Non-pigmented ciliary epithelial cell (primary cell): ENCODE measurements at places on chromosomes 11 and 22.

DNA sequence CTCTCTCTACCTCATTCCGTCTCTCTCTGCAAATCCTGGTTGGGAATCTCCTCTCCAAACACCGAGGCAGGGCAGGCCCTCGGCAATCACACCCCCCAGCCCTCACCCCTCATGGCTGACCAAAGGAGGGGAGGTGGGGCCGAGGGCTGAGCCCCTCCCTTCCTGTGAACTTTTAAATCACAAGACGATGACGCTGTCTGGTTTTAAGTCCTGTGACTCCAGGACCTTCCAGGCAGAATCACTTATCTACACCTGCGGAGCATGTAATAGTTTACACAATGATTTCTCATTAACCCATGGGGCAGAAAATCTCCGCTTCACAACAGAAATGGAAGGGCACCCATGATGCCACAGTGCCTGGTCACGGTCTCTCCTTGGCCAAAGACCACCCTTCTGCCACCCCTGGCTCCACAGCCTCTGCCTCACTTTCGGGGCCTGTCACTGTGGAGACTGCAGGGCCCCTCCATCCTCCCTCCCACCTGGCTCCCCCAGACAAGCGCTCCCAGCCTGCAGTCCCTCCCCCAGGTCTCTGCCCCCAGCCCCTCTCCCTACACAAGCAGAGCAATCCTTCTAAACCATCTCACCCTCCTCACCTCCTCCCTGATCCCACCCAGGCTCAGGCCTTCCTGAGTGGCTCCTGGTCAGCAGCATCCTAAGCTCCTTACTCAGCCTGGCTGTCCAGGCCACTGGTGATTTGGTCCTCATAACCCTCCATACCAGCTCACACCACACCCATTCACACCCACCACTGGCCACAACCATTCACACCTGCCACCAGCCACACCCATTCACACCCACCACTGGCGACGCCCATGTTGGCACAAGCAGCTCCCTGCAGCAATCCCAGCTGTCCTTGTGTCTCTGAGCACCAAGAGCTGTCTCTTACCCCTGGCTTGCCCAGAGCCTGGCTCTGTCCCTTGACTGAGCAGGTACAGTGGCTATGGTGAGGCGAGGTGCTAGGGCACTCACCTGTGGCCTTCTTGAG is 30.7 kb upstream of the ARFGAP3 start:
- no peak for DNase-seq

DNA sequence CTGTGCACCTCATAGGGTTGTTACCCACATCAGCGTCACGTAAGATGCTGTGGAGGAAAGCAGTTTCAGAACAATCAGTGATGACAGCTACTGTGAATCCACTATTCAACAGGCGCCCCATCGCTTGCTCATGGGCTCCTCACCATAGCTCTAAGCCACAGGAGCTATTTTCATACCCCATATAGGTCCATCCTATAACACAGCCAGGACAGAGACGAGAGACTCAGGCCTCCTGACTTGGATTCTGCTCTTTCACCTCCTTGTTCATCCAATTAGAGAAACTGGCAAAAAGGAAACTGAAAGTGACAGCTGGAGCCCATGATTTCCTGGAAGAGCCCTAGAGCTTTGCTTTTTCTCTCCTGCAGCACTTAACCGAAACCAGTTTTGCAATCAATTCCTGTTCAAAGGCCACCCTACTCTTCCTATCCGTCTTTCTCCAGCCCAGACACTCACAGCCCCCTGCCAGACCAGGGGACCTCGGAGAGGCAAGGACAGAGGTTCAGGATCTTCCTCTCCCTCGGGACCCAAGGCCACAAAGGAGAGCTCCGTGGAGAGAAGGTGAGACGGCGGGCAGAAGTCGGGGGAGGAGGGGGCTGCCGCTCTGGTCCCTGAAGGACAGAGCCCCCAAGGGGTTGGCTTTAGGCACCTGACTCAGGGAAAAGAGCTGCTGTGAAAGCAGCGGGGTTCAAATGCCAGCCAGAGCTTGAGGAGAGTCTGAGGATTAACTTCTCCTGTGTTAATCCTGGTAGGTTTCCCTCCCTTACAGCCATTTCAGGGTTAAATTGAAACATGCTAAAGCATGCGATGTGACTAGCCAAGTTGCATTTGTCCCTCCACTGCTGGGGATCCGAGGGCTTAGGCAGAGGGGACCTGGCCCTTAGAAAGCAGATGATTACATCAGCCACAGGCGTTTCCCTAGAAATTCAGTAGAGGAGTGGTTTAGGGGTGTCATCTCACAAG is at the start of gene APOL6:
APOL6 (plus strand) TSS at position 381 of the 960 bp plus-strand sequence. CDS start 7,980 bp downstream, outside the sequence.
- peak; percentile 27 for DNase-seq

DNA sequence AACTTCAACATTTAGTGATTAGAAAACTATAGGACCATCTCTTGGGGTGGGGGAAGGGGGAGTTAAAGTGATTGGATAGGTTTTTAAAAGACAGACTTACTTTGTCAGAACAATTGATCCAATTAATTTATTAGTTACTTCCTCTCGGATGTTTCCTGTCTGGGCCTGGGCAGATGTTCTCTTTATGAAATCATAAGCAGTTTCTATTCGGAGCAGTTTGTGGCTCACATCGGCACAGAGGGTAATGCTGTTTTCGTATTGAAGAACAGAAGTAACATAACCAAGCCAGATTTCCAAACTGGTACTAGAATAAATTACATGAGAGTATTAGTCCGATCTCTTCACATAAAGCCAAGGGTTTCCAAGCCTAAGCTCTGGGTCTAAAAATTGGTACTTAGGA is 20.6 kb downstream of the PIWIL3 start:
- no peak for DNase-seq

DNA sequence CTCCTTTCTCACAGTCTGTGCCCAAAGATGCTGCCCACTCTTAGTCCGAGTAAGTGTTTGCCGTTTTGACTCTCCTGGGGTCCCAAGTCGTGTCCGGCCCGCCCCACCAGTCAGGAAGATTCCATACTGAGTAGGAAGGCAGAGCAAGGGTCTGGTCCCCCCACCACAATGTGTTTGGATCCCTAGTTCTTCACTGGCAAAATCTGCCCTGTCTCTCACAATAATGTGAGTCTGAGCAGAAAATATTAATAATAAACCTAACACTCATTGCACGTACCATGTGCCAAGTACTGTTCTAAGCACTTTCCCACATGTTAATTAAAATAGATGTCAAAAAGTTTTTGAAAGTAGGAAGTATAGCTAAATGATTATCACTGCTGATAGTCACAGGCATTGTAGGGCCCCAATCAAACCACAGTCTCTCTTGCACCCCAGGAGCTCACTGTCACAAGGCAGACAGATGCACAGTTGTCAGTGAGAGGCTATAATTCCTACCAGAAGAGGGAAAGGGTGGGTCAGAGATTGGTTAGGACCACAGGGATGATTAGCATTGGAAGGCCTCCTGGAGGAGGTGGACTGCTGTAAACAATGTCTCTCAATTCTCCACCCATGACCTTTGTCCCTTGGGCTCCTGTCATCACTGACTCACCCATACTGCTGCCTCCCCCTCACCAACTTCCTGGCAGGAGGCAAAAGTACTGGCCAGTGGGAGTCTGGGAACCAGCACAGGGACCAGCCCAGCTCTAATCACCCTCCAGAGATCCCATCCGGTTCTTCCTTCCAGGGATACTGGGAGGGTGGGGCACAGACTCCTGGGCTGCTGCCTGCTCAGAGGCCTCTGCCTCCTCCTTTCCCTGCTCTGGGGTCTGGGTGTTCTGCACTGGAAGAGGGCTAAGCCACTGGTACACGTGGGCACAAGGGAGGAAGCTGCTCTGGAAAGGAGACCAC is 1.0 kb upstream of the POLD4 start:
- DNase-seq, result peak; percentile 88

DNA sequence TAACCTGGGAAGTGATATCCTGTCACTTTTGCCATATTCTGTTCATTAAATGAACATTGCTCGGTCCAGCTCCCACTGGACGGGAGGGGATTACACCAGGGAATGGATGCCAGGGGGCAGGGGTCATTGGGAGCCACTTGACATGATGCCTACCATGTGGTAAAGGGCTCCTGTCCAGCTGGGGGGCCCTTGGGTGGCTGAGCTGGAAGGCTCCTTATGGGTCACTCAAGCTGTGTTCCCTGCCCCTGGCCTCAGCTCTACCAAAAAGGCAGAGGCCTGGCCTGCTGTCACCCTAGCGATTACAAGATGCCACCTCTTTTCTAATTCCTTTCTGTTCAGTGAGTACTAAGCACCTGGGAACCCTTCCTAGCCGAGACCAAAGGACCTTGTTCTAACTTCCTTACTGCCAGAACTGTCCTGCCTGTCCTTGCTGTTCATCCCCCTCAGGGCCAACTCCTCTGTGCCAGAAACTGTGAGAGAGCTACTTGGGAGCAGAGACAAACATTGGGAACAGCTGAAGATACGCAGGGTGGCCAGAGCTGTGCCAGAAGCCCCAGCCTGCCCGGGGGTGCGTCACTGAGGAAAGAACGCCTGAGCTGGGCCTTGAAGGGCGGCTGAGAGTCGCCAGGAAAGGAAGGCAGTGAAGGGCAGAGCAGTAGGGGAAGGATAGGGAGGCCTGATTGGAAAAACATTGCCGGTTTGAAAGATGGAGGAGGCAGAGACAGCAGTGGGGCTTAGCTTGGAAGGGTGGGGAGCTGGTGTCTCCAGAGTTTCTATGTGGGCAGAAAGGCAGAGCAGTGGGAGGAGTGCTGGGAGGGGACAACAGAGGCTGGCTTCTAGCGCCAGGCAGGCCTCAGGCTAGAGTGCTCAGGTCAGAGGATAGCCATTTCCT is 12.7 kb upstream of the UVRAG start:
- DNase-seq, result no peak

GRCh38 chr11:123056835-123057491 is 5.0 kb downstream of the HSPA8 start:
- no peak for DNase-seq

DNA sequence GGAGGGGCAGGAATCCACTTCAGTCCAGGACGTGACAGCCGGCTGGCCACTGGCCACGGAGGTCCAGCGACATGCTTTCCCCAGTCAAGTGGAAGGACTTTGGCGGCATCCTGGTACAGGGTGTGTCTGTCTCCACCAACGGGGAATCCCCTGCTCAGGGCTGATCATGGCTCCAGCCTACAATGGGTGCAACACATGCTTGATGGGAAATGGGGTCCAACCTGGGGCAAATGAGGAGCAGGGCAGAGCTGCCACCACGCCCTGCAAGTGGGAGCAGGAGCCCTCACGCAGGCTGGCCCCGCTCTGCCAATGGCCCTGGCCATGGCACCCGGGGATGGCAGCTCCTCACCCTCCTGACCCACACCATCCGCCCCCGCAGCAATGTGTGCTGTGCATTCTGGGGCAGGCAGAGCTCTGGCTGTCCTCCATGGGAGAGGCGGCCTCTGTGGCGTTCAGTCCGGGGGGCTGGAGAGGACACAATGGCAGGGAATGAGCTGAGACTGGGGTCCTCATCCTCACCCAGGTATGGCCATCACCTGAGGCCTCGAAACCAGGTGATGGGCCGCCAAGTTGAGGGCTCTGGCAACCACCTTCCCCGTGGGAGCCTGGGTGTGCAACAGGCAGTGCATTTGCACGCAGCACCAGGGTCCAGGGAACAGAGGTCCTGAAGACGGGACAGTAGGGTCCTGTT is 5.8 kb upstream of the SEPTIN5 start:
- no peak for DNase-seq

GRCh38 chr11:118436639-118437207 is 431 bp downstream of the KMT2A start:
- DNase-seq, result no peak

DNA sequence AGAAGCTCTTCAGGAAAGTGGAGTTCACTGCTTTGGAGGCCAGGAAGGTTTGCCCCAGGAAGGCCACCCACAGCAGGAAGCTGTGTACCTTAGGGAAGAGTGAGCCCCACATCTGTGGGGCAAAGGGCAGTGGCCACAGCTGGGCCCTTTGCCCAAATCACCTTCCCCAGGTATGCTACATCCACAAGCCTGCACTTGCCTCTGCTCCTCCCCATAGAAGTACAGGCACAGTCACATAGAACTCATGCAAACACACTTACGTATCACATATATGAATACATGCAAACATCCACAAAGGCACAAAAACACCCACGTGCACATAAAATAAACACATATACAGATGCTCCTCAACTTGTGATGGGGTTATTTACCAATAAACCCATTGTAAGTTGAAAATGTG is 2.1 kb downstream of the TRIM29 start:
- DNase-seq, result no peak

DNA sequence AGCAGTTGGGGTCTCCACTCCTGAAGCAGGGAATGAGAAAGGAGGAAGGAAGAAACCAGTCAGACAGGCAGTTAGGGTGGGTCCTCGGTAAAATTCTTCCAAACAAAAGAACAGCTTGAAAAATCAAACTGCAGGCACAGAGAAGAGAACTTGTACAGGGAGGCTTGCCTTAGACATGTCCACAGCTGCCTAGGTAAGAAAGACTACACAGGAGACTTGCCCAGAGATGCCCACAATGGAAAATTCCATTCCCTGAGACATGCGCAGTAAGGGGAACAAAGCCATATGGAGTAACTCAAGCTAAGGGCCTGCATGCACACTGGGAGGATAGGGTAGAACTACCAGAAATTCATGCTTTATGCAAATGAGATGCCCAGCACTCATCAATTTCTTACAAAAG is 9.8 kb downstream of the KCNJ11 start:
- DNase-seq, result no peak

GRCh38 chr11:75802913-75803820 is 11.8 kb upstream of the UVRAG start:
- no peak for DNase-seq

- no peak for DNase-seq
Measured at GRCh38 chr11:6248248-6248647, 9.4 kb downstream of the CNGA4 start.

- DNase-seq, result no peak
Measured at GRCh38 chr22:48979482-48979881, 848.2 kb downstream of the BRD1 start.

GRCh38 chr11:65067446-65067845 is 9.1 kb upstream of the NAALADL1 start:
- DNase-seq, result no peak

DNA sequence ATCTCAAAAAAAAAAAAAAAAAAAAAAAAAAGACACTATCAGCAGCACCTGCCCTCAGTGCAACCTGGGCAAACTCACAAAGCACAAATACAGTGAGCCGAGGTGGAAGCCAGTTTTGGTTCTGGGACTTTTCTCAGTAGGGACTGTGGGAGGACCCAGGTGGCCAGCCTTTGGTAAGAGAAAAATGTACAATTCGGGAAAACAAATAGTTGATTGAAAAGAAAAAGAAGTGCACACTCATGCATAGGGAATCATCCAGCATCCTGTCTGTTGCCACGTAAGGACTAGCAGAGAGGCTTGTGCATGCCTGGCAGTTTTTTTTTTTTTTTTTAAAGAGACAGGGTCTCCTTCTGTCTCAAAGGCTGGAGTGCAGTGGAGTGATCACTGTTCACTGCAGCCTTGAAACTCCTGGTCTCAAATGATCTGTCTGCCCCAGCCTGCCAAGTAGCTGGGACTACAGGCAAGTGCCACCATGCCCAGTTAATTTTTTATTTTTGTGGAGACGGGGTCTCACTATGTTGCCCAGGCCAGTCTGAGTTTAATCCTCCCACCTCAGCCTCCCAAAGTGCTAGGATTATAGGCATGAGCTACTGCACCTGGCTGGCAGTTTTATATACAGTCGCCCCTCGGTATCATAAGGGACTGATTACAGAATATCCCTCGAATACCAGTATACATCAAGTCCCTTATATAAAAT is 36.7 kb downstream of the TPST2 start:
- peak; percentile 75 for DNase-seq

- no peak for DNase-seq
Measured at GRCh38 chr11:130718120-130718519, 198.2 kb downstream of the SNX19 start.

GRCh38 chr11:118212131-118212725 is 12.6 kb downstream of the JAML start:
- DNase-seq, result no peak
